ENCODE measurements at places on chromosomes 3 and 15.

DNA sequence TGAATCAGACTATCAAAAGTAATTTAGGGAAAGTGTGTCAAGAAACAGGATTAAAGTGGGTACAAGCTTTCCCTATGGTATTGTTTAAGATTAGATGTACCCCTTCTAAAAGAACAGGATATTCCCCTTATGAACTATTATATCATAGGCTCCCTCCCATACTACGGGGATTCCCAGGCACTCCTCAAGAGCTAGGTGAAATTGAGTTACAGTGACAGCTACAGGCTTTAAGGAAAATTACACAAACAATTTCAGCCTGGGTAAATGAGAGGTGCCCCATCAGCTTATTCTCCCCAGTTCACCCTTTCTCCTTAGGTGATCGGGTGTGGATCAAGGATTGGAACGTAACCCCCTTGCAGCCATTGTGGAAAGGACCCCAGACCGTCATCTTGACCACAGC lies 240.8 kb upstream of the CNTN6 start:
- no peak for DNase-seq

DNA sequence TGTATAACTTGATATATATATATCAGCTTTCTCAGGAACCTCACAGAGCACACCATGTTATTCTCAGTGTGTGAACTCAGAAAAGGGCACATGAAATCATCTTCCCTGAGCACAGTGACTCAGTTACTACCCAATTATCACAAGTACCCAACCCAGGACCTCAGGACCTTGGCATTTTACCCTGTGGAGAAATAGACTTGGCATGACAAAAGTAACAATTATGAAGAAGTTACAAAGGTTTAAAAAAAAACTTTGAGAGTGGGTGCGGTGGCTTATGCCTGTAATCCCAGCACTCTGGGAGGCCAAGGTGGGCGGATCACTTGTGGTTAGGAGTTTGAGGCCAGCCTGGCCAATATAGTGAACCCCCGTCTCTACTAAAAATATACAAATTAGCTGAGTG lies 52.4 kb downstream of the ONECUT1 start:
- DNase-seq = no peak

DNA sequence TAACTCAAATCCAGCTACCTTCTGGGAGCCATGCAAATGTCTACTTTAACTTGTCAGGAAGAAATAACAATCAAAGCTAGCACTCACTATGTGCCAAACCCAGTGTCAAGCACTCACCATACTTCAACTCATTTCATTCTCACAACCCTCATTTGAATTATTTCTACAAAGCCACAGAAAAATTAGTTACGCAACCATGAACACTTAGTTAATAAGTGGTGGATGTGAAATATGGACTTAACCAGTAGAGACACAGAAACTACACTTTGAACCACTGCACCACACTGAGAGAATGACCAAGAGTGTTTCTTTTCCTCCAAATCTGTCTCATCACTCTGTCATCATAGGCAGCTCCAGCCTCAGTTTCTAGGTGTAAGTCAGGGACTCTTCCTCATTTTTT lies 91.0 kb upstream of the MBNL1 start:
- no peak for DNase-seq

DNA sequence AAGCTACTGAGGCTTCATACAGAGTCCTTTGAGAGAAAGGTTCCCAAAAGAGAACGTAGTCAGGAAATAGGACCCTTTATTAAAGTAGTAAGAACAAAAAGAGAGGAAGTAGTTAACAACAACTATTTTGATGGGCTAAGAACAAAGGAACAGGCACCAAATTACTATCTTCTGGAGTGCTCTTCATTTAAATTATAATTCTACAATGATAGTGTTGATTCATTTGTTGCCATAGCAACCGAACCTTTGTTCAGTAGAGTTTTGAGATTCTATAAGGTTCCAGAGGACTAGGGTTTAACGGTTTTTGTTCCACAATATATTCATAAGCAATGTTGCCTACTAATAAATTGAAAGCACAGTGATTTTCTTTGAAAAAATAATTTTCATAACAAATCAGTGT lies 78.8 kb downstream of the CMSS1 start:
- DNase-seq = no peak
